ENCODE measurements at places on chromosomes 5 and 9. TPM values are rescaled to one million over a fixed set of nuclear protein-coding genes. Genes with fewer than 3 reads are reported as not detected.
A peak's percentile ranks its signal among the peaks of the same experiment; 100 is the strongest.

DNA sequence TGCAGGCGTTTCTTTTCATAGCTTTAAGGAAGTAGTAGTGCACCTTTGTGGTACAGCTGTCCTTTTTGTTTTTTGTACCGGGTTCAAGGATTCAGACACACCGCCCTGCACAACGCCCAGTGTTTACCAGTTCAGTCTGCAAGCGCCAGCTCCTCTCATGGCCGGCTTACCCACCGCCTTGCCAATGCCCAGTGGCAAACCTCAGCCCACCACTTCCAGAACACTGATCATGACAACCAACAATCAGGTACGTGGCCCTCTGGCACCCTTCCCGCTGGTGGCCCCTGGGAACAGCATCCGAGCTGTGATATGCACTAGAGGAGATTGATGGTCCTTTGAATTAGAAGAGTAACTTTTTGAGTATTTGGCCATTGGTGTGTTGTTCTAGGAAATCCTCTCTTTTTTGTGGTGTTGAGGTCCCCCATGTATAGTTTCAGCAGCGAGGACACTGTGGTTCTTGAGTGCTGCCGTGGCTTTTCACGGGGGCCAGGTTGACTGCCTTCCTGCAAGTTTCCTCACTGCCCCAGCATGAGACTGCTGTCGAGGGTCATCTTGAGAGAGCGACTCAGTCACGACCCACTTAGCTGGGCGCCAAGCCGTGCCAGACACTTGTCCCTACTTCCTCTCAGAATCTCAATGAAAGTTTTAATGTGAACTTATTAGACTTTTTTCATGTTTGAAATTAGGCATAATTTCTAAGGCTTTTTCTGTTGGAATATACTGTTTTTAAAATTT, 37.9 kb downstream of the TENT4A start:
- no peak for DNase-seq

The PCDHGC4 gene
- 5.9 TPM for total RNA-seq

DNA sequence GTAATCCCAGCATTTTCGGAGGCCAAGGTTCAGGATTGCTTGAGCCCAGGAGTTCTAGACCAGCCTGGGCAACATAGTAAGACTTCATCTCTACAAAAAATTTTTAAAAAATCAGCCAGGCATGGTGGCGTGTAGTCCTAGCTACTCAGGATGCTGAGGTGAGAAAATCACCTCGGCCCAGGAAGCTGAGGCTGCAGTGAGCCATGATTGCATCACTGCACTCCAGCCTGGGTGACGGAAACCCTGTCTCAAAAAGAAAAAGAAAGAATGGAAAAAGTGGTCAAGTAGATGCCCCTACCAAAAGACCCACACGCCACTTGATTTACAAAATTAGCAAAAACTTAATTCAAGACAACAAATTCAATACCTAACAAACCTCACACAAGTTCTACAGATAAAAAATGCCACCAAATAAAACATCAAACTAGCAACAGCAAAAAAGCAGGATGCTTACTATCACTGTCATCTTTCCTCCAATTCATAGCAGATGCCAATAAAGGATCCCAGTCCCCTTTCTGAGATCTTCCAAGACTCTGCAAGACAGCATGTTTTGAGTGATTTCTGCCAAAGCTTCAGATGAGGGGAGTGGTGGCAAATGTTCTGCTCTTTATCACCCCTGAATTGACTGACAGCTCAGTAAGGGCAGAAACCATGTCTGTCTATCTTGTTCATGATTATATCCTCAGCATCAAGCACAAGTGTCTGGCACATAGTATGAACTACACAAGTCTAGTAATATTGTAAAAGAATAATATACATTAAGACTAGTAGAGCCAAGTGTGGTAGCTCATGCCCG, 34.2 kb upstream of the TESK1 start:
- DNase-seq = no peak

The TEX53 gene
- total RNA-seq = not detected

- DNase-seq = peak; percentile 21
Observed at GRCh38 chr9:136854113-136854841, 2.1 kb downstream of the MAMDC4 start.

GRCh38 chr5:140548300-140548688, 832 bp downstream of the EIF4EBP3 start:
- DNase-seq = no peak

The SPINK7 gene
- not detected for total RNA-seq

DNA sequence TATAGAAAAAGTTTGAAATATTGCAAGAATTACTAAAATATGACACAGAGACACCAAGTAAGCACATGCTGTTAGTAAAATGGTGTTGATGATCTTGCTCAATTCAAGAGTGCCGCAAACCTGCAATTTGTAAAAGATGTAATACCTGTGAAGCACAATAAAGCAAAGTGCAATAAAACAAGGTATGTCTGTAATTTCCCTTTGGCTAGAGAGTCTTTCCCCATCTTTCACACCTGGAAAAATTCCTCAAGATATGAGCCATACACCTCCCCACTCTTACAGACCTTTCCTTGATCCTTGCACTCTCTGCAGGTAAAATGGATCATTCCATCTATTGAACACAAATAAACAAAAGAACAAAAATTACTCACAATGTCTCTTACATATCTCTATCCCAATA, 597.8 kb downstream of the EFNA5 start:
- DNase-seq = no peak

DNA sequence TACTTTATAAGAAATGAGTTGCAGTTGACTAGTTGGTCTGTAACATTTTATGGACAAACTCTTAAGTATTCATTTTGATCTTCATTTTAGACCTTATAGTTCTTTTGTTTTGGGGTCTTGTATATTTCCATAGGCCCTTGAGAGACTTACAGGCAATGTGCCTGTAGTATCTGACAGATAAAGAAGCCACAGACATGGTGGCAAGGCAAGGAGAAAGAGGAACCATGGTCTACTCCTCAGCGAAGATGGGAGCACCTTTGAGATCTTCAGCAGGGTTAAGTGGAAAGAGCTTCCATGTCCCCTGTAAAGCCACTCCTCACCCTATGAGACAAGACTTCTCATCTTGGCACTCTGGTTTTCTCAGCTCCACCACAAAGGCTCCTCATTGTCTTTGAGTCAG, 56.4 kb downstream of the SH3TC2 start:
- DNase-seq = no peak

GRCh38 chr9:34576597-34577399, 12.7 kb downstream of the CNTFR start:
- no peak for DNase-seq
